Muscle of leg (tissue), 16 donors: ENCODE measurements at places on chromosomes 6 and 20. TPM values are rescaled to one million over a fixed set of nuclear protein-coding genes. Genes with fewer than 3 reads are reported as not detected.
A peak's percentile ranks its signal among the peaks of the same experiment; 100 is the strongest.

GRCh38 chr20:47921408-47921807, 136.1 kb upstream of the SULF2 start:
- no peak overlapping the region for H3K27ac ChIP-seq
- peaks cover 56% of the 10 kb centered on the region for H3K27me3 ChIP-seq
- H3K4me1 ChIP-seq, result peaks cover 13% of the 10 kb centered on the region
- H3K4me3 ChIP-seq, result no peak overlapping the region
- no peaks in the 10 kb centered on the region for H3K36me3 ChIP-seq

The FAM83C gene
- total RNA-seq, result not detected

The DLK2 gene
- 2.0 TPM for total RNA-seq

DNA sequence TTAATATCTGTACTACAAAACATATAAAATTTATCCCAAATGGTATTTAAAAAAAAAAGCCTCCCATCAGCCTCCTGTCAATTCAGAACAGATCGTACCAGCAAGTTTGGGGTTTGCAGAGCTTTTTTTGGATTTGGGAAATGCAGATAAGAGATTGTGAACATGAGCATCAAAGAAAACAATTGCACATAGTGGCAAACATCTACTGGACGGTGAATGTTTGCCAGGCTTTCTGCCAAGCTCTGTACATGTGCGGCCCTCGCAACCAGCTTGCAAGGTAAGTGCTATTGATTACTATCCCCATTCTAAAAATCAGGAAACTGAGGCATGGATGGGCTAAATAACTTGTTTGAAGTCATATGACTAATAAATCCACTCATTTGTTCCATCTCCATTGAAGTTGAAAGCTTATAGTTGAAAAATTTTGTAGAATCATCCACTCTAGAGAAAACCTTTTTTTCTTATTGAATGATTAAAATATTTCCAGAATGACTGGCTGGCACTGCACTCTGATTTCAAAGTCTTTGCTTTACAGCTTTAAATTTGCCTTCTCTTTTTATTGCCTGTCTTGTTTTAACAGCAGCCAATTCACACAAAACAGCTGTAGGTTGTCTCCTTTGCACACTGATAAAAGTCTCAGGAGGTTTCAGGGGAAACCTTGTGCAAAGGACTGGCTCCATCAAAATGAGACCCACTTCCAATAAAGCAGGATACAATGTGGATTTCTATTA, 37.4 kb upstream of the SIRT5 start:
- H3K36me3 ChIP-seq, result no peaks in the 10 kb centered on the region
- H3K4me1 ChIP-seq, result no peaks in the 10 kb centered on the region

The TTBK1 gene
- under 0.01 TPM for total RNA-seq

GRCh38 chr6:165805636-165806035, 142.6 kb upstream of the PDE10A start:
- no peak overlapping the region for H3K4me3 ChIP-seq
- peaks cover 17% of the 10 kb centered on the region for H3K4me1 ChIP-seq
- H3K27me3 ChIP-seq, result peaks cover 10% of the 10 kb centered on the region
- no peaks in the 10 kb centered on the region for H3K36me3 ChIP-seq

DNA sequence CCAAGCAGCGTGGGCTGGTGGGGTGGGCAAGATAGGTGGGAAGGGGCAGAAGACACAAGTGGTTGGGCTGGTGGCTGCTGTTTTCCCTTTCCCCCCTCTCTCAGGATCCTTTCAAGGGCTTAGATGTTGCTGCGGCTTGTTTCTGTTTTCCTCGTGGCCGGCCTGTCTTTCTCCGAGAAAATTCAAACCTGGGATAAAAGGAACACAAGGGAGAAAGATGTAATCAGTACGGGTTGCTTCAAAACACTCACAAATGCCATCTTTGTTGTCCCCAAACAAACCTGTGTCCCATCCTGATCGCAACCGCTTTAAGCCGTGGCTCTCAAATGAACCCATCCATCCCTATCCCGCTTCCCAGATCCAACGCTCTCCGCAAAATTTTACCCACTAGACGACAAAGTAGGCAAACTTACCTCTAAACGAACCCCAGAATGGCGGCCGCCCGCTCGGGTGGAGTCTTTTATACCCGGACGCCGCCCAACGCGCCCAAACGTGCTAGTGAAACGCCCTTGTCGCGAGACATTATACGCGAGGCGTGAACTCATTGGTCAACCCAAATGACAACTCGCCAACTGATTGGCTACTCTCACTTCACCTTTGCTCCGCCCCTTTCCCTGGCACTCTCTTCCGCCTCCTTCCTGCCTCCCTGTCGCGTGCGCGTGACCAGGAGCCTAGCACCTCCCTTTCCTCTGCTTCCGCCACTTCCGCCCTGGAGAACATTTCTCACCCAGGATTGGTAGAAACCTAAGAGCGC, at the start of gene PPP1R10:
Gene PPP1R10 (minus strand): TSS at position 433 of the 754 bp plus-strand sequence. CDS start 7,299 bp downstream, outside the sequence.
- no peaks in the 10 kb centered on the region for H3K27me3 ChIP-seq
- peak within 1 kb of the TSS; percentile 98 for H3K4me3 ChIP-seq
- peaks cover 40% of the 10 kb centered on the region for H3K36me3 ChIP-seq
- peaks cover 22% of the 10 kb centered on the region for H3K4me1 ChIP-seq
- DNase-seq, result peak; percentile 100

The SLC2A10 gene
- 18.9 TPM for total RNA-seq

The LAMA4 gene
- 219 TPM for total RNA-seq

The SLC35F1 gene
- total RNA-seq, result 1.9 TPM

- no peaks in the 10 kb centered on the region for H3K27me3 ChIP-seq
- no peak overlapping the region for H3K4me3 ChIP-seq
- peaks cover 10% of the 10 kb centered on the region for H3K36me3 ChIP-seq
- H3K4me1 ChIP-seq, result no peaks in the 10 kb centered on the region
- H3K27ac ChIP-seq, result no peak overlapping the region
Observed at GRCh38 chr6:144753023-144753705, 468.0 kb downstream of the UTRN start.

DNA sequence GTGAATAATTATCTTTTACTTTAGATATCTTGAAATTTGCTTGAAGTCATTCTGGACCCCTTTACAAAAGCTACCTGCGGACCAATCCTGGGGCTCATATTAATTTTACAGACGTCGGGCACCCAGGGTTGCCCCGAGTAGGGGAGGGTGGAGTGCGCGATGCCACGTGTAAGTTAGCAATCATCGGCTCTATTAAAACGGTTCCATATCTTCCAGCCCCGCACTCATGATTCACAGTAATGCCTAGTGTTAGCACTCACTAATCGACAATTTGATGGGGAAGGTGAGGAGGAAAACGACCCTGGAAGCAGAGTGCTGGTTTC, 34.9 kb upstream of the TCF21 start:
- no peak overlapping the region for H3K4me3 ChIP-seq
- H3K27me3 ChIP-seq, result peaks cover 30% of the 10 kb centered on the region
- peaks cover 6% of the 10 kb centered on the region for H3K4me1 ChIP-seq
- H3K36me3 ChIP-seq, result no peaks in the 10 kb centered on the region
- DNase-seq, result no peak
- H3K27ac ChIP-seq, result no peak overlapping the region

DNA sequence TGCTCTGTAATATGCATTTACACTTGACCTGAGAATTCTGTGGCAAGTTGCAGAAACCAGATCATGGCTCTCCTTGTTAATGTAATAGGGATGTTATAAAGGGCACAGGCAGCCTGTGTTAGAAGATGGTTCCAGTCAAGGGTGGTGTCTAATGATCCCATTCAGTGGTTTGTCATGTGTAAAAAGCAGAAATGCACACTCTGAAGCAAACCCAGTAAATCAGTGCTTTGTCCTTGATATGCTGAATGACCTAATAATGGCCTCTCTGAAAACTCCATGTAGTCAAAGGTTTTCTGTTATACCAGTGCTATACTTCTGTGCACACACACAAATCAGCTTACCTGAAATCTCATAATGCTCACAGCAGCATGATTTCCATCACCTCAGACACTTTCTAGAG, 66.2 kb downstream of the SOBP start:
- H3K4me1 ChIP-seq, result peaks cover 3% of the 10 kb centered on the region
- no peak overlapping the region for H3K27ac ChIP-seq
- no peak overlapping the region for H3K4me3 ChIP-seq
- H3K36me3 ChIP-seq, result peaks cover 7% of the 10 kb centered on the region
- H3K27me3 ChIP-seq, result no peaks in the 10 kb centered on the region
- DNase-seq, result no peak

DNA sequence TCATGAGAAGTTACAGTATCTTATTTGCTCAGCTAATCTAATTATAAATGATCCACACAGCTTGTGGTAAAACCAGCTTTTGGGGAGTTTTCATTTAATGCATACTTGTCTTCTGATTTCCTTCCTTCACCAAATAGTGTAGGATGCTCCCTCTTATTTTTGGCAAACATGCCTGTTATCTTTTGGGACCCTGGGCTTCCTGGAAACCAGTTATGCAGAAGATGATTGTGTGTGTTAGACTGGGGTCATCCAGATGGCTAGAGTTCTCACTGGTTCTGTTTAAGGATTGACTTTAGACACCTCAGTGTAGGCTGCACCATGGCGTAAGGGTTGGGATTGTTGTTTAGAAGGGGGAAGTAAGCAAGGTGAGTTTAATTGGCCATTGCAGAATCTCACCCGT, 61.3 kb downstream of the PTPN1 start:
- no peak overlapping the region for H3K27ac ChIP-seq
- peaks cover 50% of the 10 kb centered on the region for H3K36me3 ChIP-seq
- peaks cover 25% of the 10 kb centered on the region for H3K4me1 ChIP-seq
- H3K27me3 ChIP-seq, result no peaks in the 10 kb centered on the region
- H3K4me3 ChIP-seq, result no peak overlapping the region

DNA sequence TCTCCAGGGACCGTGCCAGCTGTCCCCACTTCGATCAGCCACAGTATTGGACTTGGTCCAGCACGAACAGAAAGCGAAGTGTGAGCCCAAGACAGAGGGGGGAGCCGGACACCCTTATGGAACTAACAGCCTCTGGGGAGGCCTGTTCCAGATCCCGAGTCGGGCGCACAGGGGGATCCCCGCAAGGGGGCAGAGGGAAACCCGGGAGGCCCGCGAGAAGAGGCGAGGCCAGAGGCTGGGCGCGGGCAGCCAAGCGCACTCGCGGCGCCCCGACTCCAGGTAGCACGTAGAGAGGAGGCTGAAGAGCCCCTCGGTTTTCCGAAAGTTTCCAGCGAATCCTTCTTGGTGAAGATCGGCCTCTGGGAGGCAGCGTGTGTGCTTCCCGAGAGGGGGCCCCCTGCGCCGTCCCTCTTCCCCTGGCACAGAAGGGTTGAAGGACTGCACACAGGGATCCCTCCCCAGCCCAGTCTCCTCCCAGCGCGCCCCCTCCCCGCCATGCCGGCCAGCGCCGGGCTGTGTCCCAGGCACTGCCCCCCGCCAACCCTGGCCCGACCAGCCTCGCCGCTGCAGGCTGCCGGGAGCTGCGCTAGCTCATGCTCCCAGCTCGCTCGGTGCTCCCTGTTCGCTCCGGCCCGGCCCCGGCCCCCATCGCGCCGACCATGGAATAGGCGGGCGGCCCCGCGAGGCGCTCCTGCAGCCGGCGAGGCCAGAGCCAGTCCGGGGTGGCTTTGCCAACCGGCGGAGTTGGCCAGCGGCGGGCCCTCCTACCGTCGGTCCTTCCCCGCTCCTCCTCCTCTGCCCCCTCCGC, 577 bp upstream of the SLC24A3 start:
- H3K27ac ChIP-seq, result peak overlapping the region; percentile 55
- peak; percentile 57 for DNase-seq
- no peaks in the 10 kb centered on the region for H3K36me3 ChIP-seq
- peak overlapping the region; percentile 47 for H3K4me3 ChIP-seq
- peaks cover 26% of the 10 kb centered on the region for H3K27me3 ChIP-seq
- H3K4me1 ChIP-seq, result peaks cover 22% of the 10 kb centered on the region

DNA sequence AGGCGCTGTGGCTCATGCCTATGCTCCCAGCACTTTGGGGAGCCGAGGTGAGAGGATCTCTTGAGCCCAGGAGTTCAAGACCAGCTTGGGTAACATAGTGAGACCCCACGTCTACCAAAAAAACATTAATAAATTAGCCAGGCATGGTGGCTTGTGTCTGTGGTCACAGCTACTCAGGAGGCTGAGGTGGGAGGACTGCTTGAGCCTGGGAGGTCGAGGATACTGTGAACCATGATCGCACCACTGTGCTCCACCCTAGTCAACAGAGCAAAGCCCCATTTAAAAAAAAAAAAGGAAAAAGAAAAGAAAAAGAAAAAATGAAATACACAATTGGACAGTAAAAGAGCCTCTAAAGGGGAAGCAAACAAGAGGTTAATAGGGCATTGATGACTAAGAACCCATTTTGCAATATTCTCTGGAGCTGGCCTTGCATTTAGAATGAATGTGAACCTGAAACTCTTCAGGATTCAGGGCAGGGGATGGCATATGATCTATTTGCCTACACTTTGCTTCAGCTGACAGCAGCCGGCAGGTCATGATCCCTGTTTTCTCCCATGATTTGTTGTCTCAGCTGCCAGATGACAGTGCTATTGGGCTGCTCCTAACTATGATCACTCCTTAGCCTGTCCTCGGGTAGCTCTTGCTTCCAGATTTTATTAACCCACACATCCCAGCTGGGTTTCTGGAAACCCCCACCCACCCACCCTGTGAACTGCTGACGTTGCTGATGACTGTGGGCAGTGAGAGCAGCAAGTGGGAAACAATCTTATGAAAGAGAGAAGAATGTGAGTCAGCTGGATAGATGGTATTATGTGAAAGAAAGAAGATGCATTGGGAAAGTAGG, 83.8 kb upstream of the ELOVL5 start:
- DNase-seq, result peak; percentile 13
- no peaks in the 10 kb centered on the region for H3K27me3 ChIP-seq
- H3K36me3 ChIP-seq, result no peaks in the 10 kb centered on the region
- no peak overlapping the region for H3K27ac ChIP-seq
- H3K4me3 ChIP-seq, result no peak overlapping the region
- no peaks in the 10 kb centered on the region for H3K4me1 ChIP-seq

- no peak overlapping the region for H3K4me3 ChIP-seq
- DNase-seq, result peak; percentile 60
- no peak overlapping the region for H3K27ac ChIP-seq
- H3K4me1 ChIP-seq, result peaks cover 15% of the 10 kb centered on the region
Observed at GRCh38 chr6:43475516-43475915, 1.9 kb upstream of the TJAP1 start.
